Psoas muscle (tissue), 8 donors: ENCODE measurements at places on chromosomes 4 and X. TPM values are rescaled to one million over a fixed set of nuclear protein-coding genes. Genes with fewer than 3 reads are reported as not detected.

The DSPP gene
- total RNA-seq = not detected

The TRIML2 gene
- total RNA-seq = not detected

The ASMT gene
- not detected for total RNA-seq

The TMEM150C gene
- 4.6 TPM for total RNA-seq

The HSD17B13 gene
- total RNA-seq = not detected

The MAGEC2 gene
- total RNA-seq = not detected

The FRG2 gene
- total RNA-seq = not detected

The TMPRSS11E gene
- not detected for total RNA-seq
